ENCODE measurements at places on chromosomes 16 and 17. TPM values are rescaled to one million over a fixed set of nuclear protein-coding genes. Genes with fewer than 3 reads are reported as not detected.

Gene CD300LG
- not detected for total RNA-seq

Gene TEX19
- not detected for total RNA-seq

Gene C17orf113
- total RNA-seq = 0.17 TPM

Gene AKAP10
- total RNA-seq = 10.7 TPM

Gene GSG1L
- total RNA-seq = not detected

Gene NPIPA8
- not detected for total RNA-seq

Data from bronchus fibroblast of lung (primary cell).